HFFc6 (cell line): ENCODE measurements at places on chromosomes 6 and 20.

- no peak for DNase-seq
These were observed 291.1 kb upstream of the BTBD3 start for GRCh38 chr20:11626551-11626950.

DNA sequence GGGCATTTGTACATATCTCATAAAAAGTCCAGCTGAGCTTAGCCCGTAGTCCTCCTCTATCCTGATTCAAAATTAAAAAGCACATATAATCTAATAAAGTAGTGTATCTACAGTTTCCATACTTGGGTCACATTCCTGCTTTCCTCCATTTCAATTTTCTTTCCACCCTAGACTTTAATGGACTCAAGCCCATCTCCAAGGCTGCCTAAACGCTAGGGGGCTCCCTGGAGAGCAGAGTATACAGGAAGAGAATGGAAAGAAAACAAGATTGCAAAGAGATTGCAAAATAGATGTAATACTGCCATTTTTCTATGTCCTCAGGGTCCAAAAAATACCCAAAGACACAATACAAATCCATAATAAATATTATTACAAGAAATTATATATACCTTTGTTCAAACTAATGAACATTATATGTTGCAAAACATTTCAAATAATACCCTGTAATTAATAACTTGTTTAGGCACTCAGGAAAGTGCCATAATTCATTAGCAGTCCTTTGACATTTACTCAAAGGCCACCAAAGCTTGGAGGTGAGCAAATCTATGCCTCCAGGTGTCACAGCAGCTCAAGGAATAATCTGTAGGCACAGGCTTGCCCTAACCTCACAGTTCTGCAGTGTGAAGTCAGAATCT is 2.4 kb upstream of the MCM3 start:
- peak; percentile 70 for DNase-seq

DNA sequence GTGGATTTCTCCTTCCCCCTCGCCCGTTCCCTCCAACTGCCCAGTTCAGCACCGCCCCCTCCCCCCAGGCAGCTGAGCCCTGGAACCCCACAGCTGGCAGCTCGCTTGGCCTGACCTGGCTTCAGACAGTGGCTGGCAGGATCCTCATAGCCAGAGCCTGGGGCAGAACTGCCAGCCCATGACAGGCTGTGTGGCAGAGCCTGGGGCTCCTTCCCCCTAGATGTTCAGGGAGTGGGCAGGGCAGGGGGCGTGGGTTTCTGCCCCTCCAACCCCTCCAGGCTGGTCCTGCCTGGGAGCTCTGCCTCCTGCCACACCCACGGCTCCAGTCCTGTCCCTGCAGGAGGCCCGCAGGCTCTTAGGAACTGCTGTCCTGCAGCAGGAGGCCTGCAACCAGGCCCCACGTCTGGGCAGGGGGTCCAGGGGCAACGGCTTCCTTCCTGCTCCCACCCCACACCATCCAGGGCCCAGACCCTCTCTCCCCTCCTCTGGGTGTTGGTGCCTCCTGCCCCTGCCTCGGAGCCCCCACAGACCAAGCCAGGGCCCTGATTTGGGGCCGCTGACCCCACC is 9.6 kb upstream of the KCNQ2 start:
- no peak for DNase-seq

GRCh38 chr6:43644940-43645612 is at the start of gene RSPH9:
Gene RSPH9, plus strand, starts transcription at chr6:43645036. Its CDS starts 63 bp downstream, at chr6:43645099.
- DNase-seq: no peak

DNA sequence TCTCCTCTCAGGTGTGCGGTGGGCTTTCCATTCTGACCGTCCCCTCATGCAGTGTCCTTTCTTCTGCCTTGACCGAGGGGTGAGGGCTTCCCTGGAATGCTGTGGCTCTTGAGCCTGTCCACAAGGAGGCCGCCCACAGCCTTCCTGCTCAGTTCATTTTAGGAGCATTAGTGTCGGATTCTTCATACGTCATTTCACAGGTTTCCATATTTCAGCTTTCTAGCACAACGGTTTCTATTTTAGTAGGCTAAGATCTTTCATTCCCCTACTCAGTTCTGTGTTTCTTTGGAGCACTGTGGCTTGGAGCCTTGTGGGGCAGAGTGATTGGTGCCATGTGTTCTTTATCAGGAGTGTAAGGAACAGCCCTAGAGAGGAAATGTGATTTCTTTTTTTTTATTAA is 5.5 kb downstream of the PPP1R3G start:
- no peak for DNase-seq

- no peak for DNase-seq
These were observed 500.9 kb downstream of the PREX1 start for GRCh38 chr20:48326868-48327267.

- DNase-seq: peak; percentile 81
These were observed 233.7 kb downstream of the IBTK start for GRCh38 chr6:82013561-82014530.
